ENCODE measurements at places on chromosomes 12 and 14.

- DNase-seq, result no peak
These were observed 45.4 kb upstream of the SRP54 start for GRCh38 chr14:34937442-34937841.

DNA sequence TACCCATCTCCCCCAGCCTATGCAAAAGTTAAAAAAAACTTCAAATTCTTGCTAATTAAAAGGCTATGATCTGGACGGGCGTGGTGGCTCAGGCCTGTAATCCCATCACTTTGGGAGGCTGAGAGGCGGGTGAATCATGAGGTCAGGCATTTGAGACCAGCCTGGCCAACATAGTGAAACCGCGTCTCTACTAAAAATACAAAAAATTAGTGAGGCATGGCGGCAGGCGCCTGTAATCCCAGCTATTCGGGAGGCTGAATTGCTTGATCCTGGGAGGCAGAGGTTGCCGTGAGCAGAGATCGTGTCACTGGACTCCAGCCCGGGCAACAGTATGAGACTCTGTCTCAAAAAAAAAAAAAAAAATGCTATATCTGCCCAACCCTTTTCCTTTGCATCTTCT, 925.4 kb downstream of the GALC start:
- no peak for DNase-seq

DNA sequence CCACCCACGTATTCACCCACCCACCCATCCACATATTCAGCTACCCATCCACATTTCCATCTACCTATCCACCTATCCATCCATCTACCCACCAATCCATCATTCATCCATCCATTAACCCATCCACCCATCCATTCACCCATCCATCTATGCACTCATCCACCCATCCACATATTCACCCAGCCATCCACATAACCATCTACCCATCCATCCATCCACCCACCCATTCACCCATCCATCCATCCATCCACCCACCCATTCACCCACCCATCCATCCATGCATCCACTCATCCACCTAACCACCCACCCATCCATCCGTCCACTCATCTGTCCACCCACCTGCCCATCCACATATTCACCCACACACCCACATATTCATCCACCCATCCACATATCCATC, 70.5 kb downstream of the LGMN start:
- no peak for DNase-seq

GRCh38 chr14:93947282-93947681, 20.1 kb downstream of the FAM181A start:
- DNase-seq, result no peak

DNA sequence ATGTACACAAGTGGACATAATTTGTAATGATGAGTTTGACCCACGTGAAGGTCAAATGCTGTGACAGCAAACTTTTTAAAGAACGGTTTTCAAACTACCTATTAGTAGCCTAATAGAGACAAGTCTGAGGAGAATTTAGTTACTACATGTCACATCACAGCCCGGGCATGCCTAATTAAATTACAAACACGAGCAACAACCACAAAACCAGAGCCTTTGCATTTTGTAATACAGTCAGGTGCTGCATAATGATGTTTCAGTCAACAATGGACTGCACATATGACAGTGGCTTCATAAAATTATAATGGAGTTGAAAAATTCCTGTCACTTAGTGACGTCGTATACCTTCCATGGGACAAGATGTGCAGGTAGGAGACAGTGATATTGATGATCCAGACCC, 274.5 kb downstream of the DACT1 start:
- no peak for DNase-seq

GRCh38 chr14:104393898-104394381, 185.6 kb upstream of the C14orf180 start:
- DNase-seq, result peak; percentile 63

DNA sequence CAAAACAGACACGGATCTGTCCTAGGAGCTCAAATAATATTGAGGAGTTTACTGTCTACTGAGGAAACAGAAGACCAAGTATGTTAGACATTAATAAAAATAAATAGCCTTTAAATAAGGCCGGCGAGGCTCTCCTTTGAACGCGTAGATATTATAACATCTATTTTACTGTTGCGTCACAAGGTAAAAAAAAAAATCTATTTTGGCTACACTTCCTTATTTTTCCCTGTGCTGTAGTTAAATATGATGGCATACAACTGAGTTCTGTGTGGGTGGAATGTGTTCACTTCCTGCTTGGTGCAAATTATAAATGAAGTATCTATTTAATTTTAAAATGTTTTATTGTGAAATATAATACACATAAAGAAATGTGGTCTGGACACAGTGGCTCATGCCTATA, 17.2 kb upstream of the RAD52 start:
- no peak for DNase-seq

GRCh38 chr12:80702889-80703805, 4.3 kb upstream of the MYF6 start:
- peak; percentile 52 for DNase-seq

DNA sequence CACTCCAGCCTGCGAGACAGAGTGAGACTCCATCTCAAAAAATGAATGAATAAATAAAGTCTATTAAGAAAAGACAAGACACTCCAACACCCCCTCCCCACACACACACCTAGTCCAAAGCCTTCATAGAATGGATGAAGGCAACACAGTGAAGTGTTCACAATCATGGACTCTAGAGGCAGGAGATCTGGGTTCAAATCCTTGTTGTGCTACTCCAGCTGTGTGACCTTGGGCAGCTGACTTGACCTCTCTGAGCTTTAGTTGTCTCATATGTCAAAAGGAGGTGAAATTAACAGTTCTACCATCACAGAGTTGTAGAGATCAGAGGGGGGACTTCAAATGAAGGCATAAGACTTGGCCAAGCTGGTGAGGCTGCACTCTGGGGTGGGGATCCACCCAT, 95.8 kb upstream of the MAP1LC3B2 start:
- no peak for DNase-seq

DNA sequence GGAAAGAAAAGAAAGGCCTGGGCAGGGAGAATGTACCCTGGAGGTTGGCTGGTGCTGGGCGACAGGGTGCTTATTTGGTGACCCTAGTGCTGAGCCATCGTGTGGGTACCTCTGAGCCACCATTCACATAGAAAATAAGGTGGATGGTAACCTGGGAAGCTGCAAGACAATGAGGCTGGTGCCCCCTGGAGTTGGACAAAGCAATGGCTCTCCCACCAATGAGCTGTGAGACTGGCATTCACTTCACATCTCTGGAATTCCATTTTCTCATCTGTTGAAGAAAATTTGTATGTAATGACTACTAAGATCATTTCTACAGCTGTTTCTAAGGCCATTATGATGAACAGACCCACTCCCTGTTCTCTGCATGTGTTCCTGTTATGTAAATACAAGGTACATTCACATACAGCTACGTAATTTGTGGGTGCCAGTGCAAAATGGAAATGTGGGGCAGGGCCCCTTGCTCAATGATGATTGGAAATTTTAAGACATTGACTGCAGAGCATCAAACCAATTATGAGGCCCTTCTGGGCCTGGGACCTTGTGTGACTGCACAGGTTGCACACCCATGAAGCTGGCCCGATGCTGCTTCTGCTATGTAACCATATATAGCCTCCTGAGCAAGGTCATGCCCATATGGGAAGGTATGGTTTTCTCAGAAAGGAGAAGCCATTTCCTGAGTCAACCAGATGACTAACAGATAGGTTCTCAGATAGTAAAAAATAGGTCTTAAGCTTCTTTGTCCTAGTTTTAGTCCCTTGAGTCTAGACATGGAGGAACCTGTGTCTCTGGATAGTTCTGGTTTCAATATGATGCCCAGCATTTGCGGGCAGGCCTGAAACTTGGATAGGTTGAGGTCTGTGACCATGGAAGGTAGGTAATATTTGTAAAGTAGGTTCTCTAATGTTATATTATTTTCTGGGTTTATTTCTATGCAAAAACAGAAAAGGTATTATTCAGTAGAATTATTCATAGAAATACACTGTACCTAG, 63.4 kb upstream of the IGF1 start:
- DNase-seq, result no peak

DNA sequence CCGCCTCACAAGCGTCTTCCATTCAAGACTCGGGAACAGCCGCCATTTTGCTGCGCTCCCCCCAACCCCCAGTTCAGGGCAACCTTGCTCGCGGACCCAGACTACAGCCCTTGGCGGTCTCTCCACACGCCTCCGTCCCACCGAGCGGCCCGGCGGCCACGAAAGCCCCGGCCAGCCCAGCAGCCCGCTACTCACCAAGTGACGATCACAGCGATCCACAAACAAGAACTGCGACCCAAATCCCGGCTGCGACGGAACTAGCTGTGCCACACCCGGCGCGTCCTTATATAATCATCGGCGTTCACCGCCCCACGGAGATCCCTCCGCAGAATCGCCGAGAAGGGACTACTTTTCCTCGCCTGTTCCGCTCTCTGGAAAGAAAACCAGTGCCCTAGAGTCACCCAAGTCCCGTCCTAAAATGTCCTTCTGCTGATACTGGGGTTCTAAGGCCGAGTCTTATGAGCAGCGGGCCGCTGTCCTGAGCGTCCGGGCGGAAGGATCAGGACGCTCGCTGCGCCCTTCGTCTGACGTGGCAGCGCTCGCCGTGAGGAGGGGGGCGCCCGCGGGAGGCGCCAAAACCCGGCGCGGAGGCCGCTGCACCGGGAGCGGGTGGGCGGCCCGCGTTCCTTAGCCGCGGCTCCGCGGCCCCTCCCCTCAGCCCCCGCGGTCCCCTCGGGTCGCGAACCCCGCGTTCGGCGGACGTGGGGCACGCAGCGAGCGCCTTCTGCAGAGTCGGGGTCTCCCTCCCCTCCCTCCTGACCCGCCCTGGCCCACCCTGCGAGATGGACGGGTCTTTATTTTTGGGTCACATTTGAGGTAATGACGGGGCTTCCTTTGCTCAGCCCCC, at the start of gene UBC:
TSS of gene UBC (minus strand) at position 259 of the 847 bp plus-strand sequence. CDS start 879 bp downstream, outside the sequence.
- peak; percentile 99 for DNase-seq

GRCh38 chr14:103819503-103820307, 27.7 kb downstream of the PPP1R13B start:
- DNase-seq, result no peak

DNA sequence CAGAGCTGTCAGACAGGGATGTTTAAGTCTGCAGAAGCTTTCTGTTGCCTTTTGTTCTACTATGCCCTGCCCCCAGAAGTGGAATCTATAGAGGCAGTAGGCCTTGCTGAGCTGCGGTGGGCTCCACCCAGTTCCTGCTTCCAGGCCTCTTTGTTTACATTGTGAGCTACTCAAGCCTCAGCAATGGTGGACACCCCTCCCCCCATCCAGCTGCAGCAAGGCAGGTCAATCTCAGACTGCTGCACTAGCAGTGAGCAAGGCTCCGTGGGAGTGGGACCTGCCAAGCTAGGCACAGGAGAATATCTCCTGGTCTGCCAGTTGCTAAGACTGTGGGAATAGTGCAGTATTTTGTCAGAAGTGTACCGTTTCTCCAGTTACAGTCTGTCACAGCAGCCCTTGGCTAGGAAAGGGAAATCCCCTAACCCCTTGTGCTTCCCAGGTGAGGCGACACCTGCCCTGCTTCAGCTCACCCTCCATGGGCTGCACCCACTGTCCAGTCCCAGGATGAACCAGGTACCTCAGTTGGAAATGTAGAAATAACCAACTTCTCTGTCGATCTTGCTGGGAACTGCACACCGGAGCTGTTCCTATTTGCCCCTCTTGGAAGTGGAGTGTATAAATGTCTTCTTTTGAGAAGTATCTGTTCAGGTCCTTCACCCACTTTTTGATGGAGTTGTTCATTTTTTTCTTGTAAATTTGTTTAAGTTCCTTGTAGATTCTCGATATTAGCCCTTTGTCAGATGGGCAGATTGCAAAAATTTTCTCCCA, 213.5 kb upstream of the SLC38A2 start:
- no peak for DNase-seq

DNA sequence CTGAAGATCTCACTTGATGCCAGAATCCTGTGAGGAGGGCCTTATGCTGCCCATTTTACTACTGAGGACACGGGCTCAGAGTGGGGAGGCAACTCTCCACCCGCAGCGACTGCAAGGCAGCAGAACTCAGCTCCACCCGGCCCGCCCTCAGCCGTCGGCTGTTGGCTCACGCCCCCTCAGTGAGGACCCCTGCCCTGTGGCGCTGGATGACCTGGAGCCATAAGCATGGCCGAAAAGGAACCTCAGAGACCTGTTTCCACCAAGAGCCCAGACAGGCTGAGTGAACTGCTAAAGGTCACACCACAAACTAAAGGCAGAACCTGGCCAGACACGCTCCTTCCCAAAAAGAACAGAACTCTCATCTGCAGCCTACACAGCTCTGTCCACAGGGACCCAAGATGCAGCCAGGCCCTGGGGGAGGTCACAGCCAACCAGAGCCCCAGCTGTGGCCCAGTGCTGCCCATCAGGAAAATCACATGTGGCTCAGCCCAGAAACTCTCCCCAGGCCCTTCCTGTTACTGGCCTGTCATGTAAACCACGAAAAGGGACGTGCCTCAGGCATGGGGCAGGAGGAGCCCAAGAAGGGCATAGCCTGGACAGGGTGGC, 32.8 kb downstream of the CCNK start:
- no peak for DNase-seq

DNA sequence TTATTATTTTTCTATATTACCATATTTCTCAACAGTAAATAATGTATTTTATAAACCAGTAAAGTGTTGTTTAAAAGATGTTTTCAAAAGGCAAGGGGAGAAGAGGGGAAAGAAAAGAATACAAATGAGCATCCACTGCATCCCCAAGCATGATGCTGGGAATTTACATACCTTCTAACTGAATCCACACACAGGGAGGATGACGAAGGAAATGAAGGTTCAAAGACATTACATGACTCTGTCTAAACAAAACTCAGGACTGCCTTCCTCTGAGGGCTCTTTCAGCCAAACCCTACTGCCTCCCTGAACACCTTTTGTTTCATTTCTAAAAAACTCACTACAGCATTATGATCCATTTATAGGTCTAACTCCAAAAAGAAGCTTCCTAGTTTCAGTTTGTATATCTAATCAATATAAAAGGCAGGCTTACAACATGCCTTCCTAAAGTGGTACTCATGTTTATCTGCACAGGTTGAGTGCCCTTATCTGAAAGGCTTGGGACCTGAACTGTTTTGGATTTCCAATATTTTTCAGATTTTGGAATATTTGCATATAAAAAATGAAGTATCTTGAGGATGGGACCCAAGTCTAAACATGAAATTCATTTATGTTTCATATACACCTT, 30.3 kb downstream of the DICER1 start:
- DNase-seq, result no peak

GRCh38 chr14:52283099-52283498, 15.6 kb downstream of the PTGDR start:
- DNase-seq, result no peak

DNA sequence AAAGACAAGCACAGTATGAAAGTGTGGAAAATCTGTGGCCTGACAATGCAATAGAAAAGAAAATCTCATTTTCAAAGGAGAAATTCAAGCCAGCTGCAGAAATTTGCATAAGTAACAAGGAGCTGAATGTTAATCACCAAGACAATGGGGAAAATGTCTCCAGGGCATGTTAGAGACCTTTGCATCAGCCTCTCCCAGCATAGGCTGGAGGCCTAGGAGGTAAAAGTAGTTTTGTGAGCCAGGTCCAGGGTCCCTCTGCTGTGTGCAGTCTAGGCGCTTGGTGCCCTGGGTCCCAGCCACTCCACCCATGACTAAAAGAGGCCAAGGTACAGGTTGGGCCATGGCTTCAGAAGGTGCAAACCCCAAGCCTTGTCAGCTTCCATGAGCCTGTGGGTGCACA, 58.3 kb downstream of the TESPA1 start:
- DNase-seq, result no peak
